ENCODE measurements at places on chromosomes 4 and X.

DNA sequence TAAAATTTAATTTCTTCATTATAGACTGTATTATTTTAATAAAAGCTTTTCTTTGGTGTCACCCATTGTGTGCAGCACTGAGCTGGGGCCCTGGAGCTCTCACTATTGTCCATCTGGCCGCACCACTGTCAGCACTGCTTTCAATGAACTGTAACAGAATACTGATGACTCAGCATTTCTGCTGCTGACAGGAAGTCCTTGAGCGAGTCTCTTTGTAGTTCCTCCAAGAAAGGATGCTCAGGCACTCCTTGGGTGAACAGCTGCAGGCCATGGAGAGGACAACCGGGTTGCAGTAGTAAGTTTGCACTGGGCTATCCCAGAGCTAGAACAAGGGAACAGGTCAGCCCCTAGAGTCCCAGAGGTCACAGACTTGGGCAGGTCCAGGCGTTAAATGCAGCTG lies 81.6 kb downstream of the SORBS2 start:
- DNase-seq = no peak

GRCh38 chr4:180960743-180961401 lies 1282.3 kb upstream of the TENM3 start:
- DNase-seq = no peak

GRCh38 chr4:165294907-165295306 lies 32.6 kb upstream of the MSMO1 start:
- DNase-seq = no peak

DNA sequence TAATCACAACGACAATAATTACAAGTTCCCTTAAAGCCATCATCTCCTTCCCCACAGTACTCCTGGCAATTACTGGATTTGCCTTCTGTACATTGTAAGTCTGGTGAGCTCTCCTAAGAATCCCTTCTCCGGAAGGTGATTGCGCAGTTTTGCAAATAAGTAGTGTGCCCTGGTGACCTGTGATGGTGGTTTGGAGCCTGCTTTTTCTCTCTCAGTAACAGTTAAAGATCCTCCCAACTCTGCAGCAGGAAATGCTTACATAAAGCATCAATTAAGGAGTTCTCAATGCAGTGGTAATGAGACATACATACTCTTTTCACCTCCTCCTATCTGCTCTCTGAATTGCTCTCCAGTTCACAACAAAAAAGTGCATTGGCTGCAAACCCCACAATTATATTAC lies 159.7 kb downstream of the SH2D1A start:
- no peak for DNase-seq

DNA sequence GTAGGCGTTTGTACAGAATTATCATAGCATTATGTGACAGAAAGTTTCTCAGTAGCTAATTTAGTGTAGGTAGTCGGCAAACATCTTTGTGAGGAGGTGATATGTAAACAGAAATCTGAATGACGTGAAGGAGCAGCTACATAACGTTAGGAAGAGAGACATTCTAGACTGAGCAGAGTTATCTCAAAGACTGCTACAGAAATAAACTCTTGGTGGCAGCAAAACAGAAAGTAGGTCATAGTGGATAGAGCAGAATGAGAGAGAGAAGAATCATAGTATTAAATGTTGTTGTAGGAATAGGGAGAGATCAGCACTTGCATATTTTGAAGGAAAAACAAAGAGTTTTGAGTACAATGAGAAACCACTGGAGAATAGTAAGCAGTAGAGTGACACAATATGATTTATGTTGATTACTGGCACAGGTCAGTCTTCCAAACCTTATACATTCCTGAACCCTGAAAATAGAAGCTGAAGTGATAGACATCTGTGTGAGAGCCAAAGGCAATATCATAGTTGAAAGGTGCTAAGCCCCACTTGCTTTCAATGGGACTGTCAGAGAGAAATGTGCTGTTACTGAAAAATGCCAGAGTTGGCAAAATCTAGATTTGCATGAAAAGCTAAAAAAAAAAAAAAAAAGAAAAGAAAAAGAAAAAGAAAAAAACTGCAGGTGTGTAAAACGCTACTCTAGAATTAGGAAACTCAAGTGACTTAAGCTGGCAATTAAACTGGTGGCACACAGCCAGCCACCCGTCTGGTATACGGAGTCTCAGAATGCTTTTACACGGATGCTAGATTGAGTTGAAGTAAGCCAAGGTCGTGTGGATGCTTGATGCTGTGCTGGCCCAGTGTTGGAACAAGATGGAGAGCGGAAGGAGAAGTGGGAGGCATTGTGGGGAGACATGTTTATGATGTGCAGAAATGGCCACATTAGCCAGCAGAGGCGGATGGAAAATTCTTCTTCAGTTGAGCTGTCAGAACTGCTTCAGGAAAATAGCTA lies 750.2 kb upstream of the HS3ST1 start:
- DNase-seq = no peak

DNA sequence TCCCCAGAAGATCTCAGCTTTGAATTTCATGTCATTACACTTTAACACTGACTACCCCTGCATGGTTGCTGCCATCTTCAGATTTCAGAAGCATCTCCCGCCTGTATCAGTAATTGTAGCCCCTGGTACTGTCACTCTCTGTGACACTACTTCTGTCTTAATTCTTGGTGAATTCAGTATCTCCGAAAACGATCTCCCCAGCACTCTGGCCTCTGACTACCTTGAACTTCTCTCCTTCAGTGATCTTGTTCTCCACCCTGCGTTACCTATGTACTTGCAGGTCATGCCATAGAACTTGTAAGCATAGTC lies 53.8 kb upstream of the ABCG2 start:
- DNase-seq = no peak

- no peak for DNase-seq
Measured at GRCh38 chr4:38125816-38126215, 165.6 kb downstream of the PTTG2 start.

GRCh38 chr4:169207436-169208089 lies 63.2 kb downstream of the SH3RF1 start:
- DNase-seq = no peak

GRCh38 chr4:184503869-184504300 lies 29.5 kb upstream of the IRF2 start:
- DNase-seq = no peak

GRCh38 chr4:6277139-6277802 lies 7.6 kb downstream of the WFS1 start:
- no peak for DNase-seq

DNA sequence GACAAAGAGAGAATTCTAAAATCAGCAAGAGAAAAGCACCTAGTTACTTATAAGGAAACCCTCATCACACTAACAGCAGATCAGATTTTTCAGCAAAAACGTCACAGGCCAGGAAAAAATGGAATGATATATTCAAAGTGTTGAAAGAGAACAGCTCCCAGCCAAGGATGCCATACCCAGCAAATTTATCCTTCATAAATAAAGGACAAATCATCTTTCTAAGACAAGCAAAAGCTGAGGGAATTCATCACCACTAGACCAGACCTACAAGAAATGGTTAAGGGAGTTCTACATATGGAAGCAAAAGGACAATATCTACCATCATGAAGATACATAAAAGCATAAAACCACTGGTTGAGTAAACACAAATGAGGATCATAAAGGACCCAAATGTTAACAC lies 53.6 kb downstream of the MANBA start:
- no peak for DNase-seq

- no peak for DNase-seq
Measured at GRCh38 chrX:20461576-20461975, 194.9 kb upstream of the RPS6KA3 start.

DNA sequence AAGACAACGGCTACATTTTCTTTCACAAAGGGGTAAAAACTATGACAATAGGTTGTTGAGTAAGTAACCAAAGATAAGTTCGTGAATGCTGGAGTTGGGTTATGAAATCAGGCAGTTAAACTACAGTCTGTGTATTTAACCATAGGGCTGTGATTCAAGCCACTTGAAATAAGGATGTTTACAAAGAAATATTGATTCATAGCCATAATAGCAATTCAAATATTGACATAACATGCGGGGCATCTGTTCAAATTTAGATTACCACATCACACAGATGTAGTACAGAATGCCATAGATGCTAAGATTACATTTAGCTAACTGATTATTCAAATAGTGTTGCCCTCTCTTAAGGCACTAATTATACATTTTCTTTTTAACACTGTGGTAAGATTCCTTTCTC lies 364.1 kb downstream of the FSTL5 start:
- no peak for DNase-seq

GRCh38 chrX:71420686-71421085 lies 54.5 kb downstream of the TAF1 start:
- DNase-seq = no peak

- no peak for DNase-seq
Measured at GRCh38 chr4:75011131-75011795, 78.3 kb downstream of the PARM1 start.

- no peak for DNase-seq
Measured at GRCh38 chr4:189050643-189051042, 890.0 kb upstream of the FRG1 start.

- DNase-seq = no peak
Measured at GRCh38 chr4:147843162-147843561, 111.3 kb downstream of the ARHGAP10 start.

DNA sequence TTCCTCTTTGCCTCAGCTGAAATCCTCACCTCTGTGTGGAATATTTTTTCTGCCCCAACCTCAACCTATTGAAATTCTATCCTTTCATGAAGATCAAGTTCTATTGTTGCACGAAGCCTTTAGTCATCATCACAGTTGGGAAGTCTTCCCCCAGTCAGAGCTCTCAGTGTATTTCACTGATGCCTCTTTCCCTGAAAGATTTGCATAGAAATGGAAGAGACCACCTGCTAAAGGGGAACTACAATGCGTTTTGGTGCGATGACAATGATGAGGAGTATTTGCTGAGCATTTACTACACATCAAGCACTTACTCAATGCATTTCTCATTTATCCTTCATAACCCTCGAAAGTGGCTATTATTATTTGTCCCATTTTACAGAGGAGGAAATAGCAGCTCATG lies 151.2 kb upstream of the KLF3 start:
- no peak for DNase-seq

- DNase-seq = peak; percentile 90
Measured at GRCh38 chr4:83284193-83285054, at the start of gene COQ2. Gene COQ2, minus strand, starts transcription at chr4:83284798. Its CDS starts 34 bp downstream, at chr4:83284764.

GRCh38 chr4:183154701-183155391 lies 55.8 kb downstream of the WWC2 start:
- DNase-seq = no peak

DNA sequence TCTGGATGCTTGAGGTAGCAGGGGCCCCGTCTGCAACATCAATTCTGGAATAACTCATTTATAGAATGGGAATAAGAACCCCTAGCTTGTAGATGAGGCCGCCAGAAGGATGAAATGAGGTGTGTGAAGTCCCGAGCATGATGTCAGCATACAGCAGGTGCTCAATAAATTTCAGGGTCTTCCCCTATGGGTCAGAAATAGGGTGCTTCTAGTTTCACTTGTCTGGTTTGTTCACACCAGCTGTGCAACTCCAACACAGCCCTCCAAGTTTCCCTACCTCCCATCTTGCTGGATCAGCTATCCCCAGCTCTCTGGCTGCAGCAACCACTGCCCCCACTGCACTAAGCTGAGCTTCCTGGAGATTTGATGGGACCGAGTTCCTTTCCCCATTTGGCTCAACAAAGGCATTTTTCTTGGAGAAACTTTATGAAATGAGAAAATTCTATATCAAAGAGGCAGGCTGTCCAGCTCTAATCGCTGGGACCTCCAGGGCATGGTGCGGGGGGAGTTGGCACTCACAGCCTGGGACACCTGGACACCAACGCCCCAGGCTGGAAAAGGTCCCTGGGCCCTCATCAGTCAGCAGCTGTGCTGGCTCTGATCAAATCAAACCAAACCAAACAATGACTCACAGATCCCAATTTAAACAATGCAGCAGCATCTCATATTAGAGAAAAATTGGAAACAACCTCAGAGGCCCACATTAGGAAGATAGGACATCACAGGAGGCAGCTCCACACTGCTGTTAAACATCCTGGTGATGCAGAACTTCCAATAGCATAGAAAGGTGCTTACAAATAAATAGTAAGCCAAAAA lies 13.3 kb downstream of the SLC2A9 start:
- DNase-seq = no peak

DNA sequence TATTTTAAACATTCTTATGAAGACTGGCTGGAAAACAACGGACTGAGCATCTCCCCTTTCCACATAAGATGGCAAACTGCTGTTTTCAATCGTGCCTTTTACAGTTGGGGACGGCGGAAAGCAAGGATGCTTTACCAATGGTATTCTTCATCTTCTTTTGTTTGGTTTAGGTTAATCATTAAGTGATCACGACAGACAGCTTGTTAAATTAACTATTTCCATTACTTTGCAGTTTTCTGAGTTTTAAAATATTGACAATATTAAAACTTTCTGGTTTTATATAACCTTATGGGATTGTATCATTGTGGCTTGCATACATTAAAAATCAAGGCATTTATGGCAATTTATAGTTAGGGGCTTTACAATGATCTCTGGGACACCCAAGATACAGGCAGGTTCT lies 3.8 kb downstream of the MBTPS2 start:
- DNase-seq = no peak

DNA sequence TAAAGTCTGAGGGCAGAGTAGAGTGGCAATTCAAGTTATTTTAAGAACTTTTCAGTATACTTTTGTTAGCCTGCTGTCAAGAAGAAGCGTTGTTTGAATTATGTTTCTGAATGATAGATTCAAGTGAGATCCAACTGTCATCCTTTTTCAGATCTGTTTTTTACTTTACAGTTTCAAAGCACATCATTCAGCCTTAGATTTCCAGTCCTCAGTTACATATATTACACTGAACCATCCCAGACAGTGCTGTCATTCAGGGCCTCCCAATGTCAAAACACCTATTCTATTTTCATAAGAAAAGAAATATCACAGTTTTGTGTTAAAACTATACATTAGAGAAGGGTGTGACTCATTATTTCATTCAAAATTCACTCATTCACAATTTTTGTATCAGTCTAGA lies 856.9 kb downstream of the ADGRL3 start:
- no peak for DNase-seq

DNA sequence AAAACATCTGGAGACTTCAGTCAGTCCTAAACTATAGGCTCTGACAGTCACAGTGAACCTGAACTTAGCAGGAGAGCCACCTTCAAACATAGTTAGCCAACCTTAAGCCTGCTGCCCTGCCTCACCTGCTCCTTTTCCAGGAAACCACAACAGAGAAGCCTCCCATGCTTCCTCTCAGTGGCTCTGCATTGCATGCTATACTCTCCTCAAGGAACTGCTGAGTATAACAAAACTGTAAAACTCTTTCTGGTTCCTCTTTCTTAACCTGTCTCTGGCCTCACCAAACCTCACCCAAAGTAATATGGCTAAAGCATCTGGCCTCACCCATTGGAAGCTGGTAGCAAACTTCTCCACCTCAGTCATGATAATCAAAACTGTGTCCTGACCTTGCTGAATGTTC lies 122.1 kb downstream of the ANKRD50 start:
- no peak for DNase-seq

All from frontal cortex (tissue), 4 donors.